ENCODE measurements at places on chromosomes 6 and 20.
A peak's percentile ranks its signal among the peaks of the same experiment; 100 is the strongest.

GRCh38 chr20:58403272-58403671 is 14.2 kb downstream of the VAPB start:
- DNase-seq: no peak

DNA sequence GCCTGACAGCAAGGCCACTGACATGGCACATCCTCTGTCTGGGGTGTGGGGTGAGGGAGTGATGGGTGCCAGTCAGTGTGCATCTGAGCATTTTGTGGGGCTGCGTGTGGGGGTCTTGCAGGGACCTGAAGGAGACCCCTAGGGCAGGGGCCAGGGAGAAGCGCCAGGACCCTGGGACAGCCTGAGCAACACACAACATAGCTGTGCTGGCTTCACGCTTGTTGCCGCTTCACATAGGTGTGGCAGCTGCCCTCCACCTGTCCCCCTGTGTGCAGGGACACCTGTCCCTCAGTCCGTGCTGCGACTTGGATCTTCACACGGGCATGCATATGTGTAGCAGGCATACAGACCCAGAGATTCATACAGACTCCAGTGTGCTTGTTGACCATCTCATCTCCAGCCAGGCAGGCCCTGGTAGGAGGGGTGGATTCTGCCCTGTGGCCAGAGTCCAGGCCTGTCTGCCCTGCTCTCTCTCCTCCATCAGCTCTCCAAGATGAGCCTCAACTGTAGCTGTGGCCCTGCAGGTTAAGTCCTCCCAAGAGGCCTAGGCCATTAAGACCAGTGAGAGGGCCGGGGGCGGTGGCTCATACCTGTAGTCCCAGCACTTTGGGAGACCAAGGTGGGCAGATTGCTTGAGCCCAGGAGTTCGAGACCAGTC is 3.2 kb upstream of the NPBWR2 start:
- DNase-seq: no peak

GRCh38 chr6:167122827-167123657 is at the start of gene CCR6:
TSS of gene CCR6 (plus strand) at chr6:167123096. CDS start at chr6:167136135, 13,039 bp downstream.
- no peak for DNase-seq

DNA sequence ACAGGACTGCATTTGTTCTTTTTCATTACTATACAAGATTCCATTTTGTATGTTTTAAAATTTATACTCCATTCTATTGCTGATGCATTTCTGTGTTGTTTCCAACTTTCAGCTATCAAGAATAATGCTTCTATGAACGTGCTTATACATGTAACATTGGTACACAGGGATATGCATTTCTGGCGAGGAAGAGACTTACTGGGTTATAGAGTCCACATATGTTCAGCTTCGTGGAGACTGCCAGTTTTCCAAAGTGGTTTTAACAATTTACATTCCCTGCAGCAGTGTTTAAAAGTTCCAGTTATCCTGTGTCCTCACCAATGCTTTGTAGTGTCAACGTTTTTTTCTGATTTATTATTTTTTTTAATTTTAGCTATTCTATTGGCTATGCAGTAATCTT is 48.5 kb downstream of the AIG1 start:
- DNase-seq: no peak

- DNase-seq: no peak
These were observed 42.9 kb upstream of the SPACA1 start for GRCh38 chr6:88004707-88005106.

- DNase-seq: no peak
These were observed 59.5 kb upstream of the MBOAT1 start for GRCh38 chr6:20271818-20272217.

DNA sequence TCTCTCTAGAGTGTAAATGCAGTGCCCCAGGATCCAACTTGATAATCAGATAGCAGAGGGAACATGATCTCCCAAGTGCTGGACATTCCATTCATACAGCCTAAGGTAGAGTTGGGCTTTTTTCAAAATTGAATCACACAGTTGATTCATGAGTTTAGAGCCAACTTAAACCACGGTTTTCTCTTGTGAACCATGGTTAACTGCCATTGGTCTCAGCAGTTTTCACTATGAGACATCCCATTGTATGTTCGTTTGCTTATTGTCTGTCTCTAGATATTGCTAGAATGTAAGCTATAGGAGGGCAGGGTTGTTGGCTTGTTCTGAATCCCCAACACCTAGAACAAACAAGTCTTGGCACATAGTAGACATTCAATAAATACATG is 37.2 kb upstream of the TAF8 start:
- no peak for DNase-seq

- DNase-seq: no peak
These were observed 126.6 kb upstream of the NAA20 start for GRCh38 chr20:19890445-19891051.

DNA sequence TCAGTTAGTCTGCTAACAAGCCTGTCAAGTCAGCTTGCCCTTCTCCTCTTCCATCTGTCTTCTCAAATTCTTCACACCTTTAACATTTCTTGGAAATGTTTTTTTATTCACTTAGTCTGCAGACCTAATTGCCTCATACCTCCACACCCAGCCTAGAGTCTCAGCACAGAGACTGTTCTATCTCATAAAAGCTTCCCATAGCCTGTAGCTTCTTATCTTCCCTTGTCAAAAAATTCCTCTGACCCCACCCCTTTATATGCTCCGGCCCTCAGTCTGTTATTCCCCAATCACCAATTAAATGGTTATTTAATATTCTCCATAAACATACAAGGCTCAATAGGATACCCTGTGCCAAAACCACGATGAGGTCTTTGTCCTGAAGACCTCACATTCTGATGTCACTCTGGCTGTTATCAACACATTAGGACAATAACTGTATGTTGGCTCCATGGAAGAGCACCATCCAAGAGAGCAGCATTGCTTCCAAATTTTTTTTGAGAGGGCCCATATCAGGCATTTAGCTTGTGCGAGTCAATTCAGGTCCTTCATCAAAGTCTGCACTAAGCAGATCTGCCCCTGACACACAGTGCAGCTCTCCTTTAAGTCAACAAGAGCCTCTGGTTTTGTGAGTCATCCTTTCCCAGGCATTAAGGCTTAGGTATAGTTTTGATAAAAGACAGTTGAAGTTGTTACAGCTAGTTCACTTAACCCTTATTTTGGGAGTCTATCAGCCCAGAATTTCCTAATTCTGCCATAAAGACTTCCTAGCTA is 83.2 kb upstream of the TBX18 start:
- no peak for DNase-seq

DNA sequence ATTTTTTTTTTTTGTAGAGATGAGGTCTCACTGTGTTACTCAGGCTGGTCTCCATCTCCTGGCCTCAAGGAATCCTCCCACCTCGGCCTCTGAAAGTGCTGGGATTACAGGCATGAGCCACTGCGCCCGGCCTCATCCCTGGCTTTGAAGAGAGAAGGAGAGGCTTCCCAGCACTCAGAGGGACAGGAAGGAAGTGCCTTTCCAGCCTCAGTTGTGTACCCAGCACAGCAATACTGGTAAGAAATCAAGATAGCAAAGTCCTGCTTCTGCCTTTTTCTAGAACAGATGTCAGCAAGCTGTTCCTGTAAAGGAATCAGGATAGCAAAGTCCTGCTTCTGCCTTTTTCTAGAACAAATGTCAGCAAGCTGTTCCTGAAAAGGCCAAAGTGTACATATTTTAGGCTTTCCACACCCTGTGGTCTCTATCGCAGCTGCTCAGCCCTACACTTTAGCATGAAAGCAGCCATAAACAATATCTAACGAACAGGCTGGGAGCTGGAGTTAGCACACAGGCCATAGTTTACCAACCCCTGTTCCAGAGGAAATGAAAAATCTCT is 6.3 kb upstream of the PLTP start:
- no peak for DNase-seq

- DNase-seq: no peak
These were observed 68.1 kb downstream of the EPHA7 start for GRCh38 chr6:93351222-93351621.

DNA sequence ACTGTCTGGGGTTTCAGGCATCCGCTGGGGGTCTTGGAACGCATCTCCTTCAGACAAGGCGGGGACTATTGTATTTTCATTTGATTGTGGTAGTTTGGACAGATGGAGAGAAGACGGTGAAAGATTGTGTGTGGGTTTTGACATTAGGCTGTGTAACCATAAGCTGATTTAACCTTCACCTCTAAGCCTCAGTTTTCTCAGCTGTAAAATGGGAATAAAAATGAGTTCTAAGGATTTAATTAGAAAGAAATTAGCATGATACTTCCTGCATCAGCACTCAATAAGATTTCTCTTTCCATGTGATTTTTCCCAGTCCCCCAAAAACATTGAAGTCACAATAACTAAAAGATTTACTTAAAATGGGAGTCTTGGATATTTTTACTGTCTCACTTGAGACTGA is 78.1 kb downstream of the CBFA2T2 start:
- DNase-seq: no peak

DNA sequence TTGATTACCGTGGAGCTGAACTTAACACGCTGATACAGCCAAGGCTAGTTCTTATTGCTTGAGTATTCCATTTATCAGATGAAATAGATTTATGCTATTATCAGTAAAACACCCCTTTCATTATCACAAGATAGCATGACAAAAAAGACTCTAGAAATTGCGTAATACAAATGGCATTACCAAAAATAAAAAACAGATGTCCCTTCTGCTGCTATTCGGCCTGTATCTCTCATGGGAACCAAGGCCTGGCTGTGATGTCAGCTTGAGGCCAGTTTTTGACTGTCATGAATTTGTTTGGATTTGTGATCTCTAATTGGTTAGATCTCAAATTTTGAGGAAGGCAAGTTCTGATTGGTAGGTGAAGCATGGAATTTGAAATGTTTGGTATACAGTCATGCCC is 25.2 kb downstream of the MEI4 start:
- DNase-seq: no peak

GRCh38 chr20:36093025-36093803 is 61.3 kb upstream of the EPB41L1 start:
- DNase-seq: peak; percentile 5

DNA sequence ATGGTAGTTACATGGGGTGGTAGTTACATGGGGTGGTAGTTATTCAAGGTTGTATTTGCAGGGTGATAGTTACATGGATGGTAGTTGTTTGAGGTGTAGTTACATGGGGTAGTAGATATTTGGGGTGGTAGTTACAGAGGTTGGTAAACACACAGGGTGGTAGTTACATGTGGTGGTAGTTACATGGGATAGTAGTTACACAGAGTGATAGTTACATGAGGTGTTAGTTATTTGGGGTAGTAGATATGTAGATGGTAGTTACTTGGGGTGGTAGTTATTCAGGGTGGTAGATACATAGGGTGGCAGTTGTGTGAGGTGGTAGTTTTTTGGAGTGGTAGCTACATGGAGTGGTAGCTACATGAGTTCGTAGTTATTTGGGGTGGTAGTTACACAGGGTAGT is 221.3 kb upstream of the CST7 start:
- no peak for DNase-seq

DNA sequence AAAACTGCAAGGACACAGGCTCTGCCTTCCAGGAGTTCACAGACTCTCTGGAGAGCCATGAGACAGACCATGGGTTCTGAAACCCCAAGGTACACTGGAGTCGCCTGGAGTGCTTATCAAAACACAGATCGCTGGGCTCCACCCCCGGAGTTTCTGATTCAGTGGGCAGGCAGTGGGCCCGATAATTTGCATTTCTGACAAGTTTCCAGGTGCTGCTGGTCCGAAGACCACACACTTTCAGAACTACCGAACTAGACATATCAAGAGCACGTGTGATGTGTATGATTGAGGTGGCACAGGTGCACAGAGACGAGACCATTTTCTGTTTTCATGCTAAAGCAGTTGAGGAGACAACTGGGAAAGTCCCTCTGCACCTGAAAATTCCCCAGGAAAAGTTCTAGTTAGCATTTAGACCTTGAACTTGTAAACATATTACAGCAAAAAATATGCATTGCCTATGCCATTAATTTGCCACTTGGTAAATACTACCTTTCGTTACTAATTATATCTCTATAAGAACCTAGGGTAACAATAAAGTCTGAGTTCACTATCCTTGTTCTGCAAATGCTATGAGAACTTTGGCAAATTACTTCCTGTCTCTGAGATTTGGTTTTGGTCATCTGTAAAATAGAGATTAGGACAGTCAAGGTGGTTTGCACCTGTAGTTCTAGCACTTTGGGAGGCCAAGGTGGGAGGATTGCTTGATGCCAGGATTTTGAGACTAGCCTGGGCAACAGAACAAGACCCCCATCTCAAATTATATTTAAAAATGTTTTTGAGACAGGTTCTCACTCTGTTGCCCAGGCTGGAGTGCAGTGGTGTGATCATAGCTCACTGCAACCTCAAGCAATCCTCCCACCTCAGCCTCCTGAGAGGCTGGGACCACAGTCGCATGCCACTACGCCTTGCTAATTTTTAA is 14.3 kb upstream of the PIM1 start:
- no peak for DNase-seq

DNA sequence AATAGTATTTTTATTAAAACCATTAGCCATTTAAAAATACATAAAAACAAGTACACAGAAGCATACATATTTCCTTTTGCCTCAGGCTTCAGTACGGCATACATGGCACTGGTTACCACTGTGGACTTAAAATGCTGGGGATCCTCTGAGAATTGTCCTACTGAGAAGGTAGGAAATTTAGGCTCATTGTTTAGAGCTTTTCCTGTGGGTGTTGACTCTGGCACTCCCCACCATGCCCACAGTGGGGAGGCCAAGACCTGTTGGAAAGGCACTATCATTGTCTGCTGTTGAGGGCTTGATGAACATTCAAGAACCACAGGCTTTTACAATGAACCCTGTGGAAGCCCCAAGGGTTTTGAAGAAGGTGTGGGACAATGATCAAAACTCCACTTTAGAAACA is 473.4 kb downstream of the BTBD3 start:
- DNase-seq: no peak

- DNase-seq: no peak
These were observed 8.4 kb downstream of the GMDS start for GRCh38 chr6:2237001-2237400.

GRCh38 chr20:44773070-44773829 is 27.6 kb downstream of the KCNK15 start:
- DNase-seq: no peak

DNA sequence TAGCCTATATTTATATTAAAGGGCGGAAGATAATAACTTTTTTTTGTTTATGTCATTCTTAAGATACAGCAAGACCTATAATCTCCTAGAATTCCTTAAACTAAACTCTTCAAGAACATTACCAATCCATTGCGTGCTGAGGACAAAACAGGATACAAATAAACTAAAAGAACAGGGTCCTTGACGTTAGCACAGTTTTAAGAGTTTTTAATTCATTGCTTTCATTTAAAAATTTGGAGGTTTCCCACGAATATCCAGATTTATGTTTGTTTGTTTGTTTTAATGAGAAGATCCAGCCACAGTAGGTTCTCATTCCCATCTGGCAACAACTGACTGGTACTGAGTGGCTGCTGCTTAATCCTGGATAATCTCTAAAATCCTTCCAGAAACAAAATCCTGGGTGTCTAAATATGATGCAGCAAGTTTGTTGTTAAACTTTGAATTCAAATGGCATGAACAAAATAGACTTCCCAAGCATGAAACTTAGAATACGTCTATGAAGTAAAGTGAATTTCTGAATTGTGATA is 153.7 kb downstream of the HACE1 start:
- DNase-seq: no peak

Data from NCI-H187 (cell line).